Foreskin melanocyte (primary cell): ENCODE measurements at places on chromosomes 2 and 18.

- DNase-seq, result no peak
These were observed 5.7 kb downstream of the SLC5A7 start for GRCh38 chr2:107992069-107992468.

GRCh38 chr2:156748221-156748620 lies 312.0 kb downstream of the GPD2 start:
- DNase-seq, result peak; percentile 36

- DNase-seq, result no peak
These were observed 37.3 kb upstream of the REL start for GRCh38 chr2:60844105-60844504.

DNA sequence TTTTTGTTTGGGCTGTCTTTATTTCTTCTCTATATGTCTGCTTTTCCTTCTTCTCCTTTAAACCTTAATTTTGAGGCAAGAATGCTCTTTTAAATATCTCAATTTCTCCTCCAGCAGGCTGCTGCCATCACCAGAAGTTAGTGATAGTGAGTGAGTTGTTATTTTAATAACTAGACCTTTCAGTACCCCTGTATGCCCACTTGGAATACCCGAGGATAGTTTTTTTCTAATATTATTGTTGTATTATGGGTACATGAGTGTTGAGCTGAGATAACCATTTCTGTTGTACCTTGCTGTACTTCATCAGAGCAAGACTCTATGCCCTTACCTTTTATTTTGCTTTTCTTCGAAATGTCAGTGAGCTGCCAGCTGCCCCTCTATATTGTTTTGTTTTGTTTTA lies 50.1 kb downstream of the PPM1B start:
- DNase-seq, result no peak

GRCh38 chr18:10559553-10560451 lies 34.0 kb downstream of the NAPG start:
- DNase-seq, result no peak

GRCh38 chr2:42949125-42949524 lies 156.7 kb upstream of the HAAO start:
- no peak for DNase-seq

DNA sequence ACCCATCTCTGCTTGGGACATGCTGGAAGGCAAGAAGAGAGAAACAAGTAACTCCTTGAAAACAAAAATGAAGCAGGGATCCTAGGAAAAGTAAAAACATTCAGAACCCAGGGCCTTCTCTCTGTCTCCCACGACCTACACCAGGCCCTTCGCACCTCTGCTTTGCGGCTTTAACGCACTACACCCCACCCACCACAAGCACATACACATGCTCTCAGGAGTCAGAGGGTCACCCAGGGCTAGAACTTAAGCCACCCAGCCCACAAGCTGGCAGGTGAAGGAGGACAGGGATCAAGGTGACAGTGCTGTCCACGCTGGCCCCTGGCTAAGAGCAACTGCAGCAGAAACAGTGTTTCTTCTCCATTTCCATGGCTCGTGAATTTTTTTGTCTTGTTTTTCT lies 72.2 kb downstream of the BCL11A start:
- no peak for DNase-seq

GRCh38 chr18:54713386-54713785 lies 114.9 kb upstream of the RAB27B start:
- no peak for DNase-seq

GRCh38 chr2:43227830-43228281 lies 1.4 kb upstream of the ZFP36L2 start:
- DNase-seq, result peak; percentile 12

- DNase-seq, result no peak
These were observed 38.5 kb upstream of the SPTBN1 start for GRCh38 chr2:54417577-54417976.

GRCh38 chr18:10514082-10514481 lies 11.7 kb upstream of the NAPG start:
- no peak for DNase-seq

DNA sequence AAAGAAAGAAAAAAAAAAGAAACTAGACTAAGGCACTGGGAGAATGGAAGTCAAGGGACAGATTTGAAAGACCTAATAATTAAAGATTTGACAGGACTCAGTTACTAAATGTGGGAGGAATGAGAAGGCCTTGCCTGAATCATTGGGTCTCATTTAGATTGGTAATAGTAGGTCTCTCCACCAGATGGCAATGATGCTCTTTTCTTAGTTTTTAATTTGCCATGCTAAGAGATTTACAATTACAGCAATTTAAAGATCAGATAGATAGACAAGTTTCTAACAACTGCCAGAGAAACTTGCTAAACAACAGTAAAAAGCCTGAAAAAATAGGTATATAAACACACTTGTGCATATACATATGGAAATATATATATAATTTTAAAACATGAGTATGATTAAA lies 153.0 kb downstream of the TMEM247 start:
- DNase-seq, result no peak

DNA sequence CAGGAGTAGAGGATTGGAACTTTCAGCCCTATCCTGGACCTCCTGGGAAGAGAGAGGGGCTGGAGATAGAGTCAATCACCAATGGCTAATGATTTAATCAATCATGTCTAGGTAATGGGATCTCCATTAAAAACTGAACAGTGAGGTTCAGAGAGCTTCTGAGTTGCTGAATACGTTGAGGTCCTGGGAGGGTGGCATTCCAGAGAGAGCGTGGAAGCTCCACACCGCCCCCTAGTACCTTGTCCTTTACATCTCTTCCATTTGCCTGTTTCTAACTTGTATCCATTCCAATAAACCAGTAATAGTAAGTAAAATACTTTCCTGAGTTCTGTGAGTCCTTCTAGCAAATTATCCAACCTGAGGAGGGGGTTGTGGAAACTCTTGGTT lies 101.7 kb downstream of the B3GNT2 start:
- no peak for DNase-seq

DNA sequence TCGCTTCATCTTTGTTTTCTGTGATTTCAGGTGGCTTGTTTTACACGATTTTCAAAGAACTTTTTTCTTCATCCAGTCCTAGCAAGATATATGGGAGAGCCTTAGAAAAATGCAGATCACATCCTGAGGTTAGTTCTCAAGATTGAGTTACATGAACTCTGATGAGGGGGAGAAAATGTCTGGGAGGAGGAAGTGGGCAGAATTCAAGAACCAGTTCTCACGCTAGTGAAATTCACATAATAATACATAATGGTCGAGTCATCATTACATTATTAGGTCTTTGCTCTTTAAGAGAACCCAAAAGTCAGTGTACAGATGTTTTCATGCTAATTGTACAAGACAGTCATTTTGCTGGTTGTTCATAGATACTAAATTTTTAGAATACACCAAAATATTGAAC lies 7.0 kb downstream of the TIMM21 start:
- no peak for DNase-seq

DNA sequence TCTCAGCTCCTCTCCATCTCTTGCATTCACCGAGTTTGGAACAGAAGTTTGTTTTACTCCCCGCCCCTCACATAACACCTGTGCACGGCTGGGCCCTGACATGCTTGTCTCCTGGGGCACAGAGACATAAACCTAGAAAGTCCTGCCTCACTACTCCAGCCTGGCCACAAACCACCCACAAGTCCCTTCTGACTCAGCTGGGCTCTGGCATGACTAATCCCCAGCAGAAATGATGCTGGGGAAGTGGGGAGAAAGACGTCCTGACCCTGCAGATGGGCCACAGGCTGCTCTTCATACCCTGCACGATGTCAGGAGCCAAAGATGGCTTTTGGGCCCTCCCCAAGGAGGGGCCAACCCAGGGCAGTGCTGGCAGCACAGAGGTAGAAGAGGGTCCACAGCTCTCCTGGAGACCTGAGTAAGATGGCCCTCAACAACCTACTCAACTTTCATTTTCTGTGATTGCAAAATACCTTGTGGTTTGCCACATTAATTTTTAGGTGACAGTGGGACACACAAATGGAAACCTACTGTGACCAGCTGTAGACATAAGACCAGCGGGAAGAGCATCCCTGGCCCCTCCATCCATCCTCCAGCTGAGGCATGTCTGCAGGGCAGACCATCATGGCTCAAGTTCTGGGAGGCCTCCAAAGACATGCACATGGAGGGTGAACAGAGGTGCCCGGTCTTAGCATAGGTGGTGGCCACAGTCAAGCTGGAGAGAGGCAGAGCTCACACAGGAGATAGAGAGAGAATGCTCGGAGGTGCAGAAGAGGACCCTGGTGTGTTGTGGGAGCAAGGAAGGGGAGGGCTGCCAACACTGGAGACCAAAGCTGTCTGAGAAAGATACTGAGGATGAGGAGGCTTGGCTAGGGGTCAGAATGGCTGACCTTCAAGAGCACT lies 40.0 kb downstream of the DNMT3A start:
- no peak for DNase-seq

GRCh38 chr2:47769318-47769717 lies 13.6 kb upstream of the MSH6 start:
- DNase-seq, result no peak

DNA sequence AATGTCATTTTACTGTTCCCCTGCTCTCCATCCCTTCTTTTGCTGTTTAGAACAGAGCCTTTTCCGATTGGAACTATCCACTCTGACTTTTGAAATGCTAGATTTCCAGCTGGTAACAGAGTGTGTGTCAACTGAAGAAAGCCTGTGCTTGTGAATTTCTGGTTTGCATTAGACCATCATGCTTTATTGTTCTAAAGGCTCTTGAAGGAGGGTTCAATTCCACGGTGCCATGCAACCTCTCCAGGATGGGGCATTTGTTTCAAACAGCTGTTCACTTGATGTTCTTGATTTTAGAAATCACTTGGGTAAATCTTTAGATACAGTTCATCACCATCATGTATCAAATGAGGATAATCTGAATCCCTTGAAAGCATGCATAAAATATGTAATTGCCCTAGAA lies 156.7 kb downstream of the QPCT start:
- DNase-seq, result no peak

DNA sequence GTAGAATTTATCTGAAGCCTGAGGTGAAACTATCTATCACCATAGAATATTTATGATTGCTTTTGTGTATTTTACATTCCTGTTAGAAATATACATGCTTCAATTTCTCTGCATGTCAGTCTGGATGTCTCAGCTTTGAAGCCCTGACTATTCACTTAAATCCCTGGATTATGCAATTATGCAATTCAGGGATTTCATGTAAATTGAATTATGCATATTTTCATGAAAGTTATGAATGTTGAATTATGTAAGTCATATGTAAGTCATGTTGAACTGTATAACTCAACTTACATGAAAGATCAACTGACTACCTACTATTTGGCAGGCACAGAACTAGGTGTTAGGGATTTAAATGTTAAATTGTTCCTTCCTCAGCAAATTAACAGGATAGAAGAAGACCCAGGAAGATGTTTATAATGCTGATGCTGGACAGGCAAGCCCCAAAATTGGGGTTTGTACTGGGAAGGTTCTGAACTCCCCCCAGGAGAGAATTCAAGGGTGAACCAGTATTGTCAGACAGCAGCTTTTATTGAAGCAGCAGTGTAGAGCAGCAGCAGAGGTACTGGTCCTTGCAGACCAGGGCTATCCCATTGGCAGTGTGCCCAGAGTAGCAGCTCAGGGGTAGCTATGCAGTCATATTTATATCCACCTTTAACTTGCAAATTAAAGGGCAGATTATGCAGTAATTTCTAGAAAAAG lies 236.5 kb downstream of the ZNF804A start:
- no peak for DNase-seq

DNA sequence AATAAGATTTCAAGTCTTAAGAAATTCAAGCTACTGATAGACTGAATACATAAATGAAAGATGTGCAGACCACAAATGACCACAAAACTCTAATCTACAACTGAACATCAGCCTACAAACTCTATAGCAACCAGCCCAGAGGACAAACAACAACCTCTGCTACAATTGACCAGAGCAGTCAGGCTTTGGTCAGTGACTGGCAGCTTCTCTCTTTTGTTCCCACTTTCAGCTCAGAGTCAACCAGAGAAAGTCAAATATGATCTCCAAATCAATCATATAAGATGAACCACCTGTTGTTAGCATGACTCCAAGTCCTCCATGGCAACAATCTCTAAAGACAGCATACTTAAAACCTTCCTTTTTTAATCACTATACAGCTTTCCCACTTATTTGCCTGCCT lies 996.2 kb downstream of the SUCLG1 start:
- no peak for DNase-seq

DNA sequence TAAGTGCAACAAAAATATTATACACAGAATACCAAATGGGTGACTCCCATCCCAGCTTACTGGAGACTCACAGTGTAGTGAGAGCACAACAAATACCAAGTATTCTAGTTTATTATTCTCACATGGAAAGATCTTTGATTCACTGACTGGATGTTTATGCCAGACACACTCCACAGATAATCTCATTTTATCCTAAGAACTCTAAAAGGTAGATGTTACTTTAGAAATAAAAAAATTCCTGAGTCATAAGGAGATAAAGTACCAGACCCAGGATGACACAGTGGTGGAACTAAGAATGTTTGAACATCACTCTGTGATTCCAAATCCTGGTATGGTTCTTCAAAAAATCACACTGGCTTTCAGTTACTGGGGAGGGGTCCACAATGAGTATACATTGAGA lies 136.2 kb downstream of the CDH2 start:
- DNase-seq, result no peak

GRCh38 chr18:63878925-63879324 lies 8.6 kb upstream of the SERPINB2 start:
- DNase-seq, result no peak

GRCh38 chr18:27605107-27605834 lies 420.2 kb upstream of the CHST9 start:
- DNase-seq, result peak; percentile 62

- peak; percentile 12 for DNase-seq
These were observed 452 bp downstream of the RAPH1 start for GRCh38 chr2:203534621-203535077.

- peak; percentile 3 for DNase-seq
These were observed 539.4 kb upstream of the CDH2 start for GRCh38 chr18:28716338-28716737.

DNA sequence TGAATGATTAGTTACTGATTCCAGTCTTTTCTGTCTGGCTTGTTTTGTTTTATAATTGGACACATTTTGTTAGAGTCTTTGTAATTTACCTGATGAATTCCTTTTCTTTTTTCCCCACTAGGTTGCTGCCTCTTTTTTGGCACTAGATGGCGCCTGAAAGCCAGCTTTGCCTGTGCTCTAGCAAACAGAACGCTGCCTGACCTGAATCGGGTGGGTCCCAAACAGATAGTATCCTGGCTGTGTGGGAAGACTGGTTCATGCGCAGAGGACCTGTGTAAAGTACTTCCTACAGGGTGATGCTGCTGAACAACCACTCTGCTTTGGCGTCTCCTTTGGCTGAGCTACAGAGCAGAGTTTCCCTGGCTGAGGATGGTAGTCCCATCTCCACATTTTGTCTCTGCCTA lies 288.2 kb downstream of the IKZF2 start:
- DNase-seq, result peak; percentile 11
